Effector CD4-positive, alpha-beta T cell (primary cell): ENCODE measurements at places on chromosomes 7 and 10.

GRCh38 chr10:85789982-85790789 lies 576.4 kb downstream of the GRID1 start:
- DNase-seq = no peak

- DNase-seq = peak; percentile 48
These were observed 588 bp upstream of the PAOX start for GRCh38 chr10:133378251-133379096.

- no peak for DNase-seq
These were observed 212.0 kb downstream of the CAMK1D start for GRCh38 chr10:12561307-12561706.

- no peak for DNase-seq
These were observed 105.5 kb upstream of the PTN start for GRCh38 chr7:137449016-137449415.

DNA sequence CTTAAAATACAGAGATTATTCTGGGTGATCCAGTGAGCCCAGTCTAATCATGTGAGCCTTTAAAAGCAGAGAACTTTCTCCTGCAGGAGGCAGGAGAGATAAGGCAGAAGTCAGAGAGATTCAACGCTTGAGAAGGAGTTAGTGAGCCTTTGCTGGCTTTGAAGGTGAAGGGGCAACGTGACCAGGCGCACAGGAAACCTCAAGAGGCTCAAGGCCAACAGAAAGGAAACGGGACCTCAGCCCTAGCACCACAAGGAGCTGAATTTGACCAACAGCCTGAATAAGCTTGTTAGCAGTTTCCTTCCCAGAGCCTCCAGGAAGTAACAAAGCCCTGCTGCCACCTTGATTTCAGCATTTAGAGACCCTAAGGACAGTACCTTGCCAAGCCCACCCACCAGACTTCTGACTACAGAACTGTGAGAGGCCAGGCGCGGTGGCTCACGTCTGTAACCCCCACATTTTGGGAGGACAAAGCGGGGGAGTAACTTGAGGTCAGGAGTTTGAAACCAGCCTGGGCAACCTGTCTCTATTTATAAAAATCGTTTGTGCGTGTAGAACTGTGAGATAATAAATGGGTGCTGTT lies 87.3 kb upstream of the KAT6B start:
- no peak for DNase-seq

- no peak for DNase-seq
These were observed 515.2 kb downstream of the REEP3 start for GRCh38 chr10:64036321-64036930.

- no peak for DNase-seq
These were observed 515 bp downstream of the BEND7 start for GRCh38 chr10:13528123-13528874.

- peak; percentile 7 for DNase-seq
These were observed 866 bp downstream of the CNOT4 start for GRCh38 chr7:135508883-135509588.

DNA sequence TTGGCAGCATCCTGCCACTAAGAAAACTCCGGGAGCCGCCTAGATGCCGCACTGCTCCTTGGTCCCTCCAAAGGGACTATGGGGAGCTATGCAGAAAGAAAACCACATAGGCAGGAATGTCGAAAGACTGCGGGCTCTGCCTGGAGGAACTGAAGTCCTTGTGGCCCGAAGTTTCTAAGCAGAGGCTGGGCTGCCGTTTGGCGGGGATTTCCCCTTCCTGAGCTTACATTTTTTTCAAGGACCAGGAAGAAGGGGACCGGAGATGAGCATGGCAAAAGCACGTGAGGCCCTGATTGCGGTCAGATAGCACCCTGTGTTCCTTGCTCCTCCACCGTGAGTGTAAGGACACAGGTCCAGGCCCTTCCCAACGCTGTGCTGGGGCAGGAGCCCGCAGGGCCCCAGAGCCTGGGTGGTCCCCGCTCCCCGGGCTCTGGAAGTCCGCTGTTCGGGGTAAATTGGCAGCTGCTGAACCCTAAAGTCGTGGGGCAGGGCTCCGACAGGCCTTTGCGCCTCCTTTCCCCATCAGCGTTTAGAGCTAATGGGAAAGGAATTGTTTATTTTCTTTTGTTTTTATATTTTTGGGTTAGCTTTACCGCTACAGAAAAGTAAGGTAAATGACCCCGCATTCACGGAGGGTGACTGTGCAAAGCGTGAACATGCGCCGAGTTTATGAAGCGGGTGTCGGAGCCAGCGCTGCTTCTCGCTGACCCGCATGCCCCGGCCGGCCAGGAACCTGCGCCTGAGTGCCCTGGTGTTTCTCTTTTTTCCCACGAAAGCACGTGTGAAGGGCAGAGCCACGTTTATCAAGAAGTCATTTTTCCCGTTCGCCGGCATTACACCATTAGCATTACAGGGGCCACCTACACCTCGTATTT lies 356.5 kb upstream of the ZNF32 start:
- no peak for DNase-seq

- no peak for DNase-seq
These were observed 5.3 kb upstream of the ACTR3B start for GRCh38 chr7:152754075-152754730.
